PC-9 (cell line): ENCODE measurements at places on chromosomes 5 and 9. TPM values are rescaled to one million over a fixed set of nuclear protein-coding genes. Genes with fewer than 3 reads are reported as not detected.

- no peak for DNase-seq
- H3K4me3 ChIP-seq: no peak overlapping the region
- H3K4me1 ChIP-seq: no peaks in the 10 kb centered on the region
- no peaks in the 10 kb centered on the region for H3K27me3 ChIP-seq
- H3K36me3 ChIP-seq: peaks cover 5% of the 10 kb centered on the region; the same call in 1 of the 2 replicates
Observed at GRCh38 chr5:171906066-171906570, 100.3 kb downstream of the FBXW11 start.

The PLAC8L1 gene
- not detected in 2 replicates for total RNA-seq

DNA sequence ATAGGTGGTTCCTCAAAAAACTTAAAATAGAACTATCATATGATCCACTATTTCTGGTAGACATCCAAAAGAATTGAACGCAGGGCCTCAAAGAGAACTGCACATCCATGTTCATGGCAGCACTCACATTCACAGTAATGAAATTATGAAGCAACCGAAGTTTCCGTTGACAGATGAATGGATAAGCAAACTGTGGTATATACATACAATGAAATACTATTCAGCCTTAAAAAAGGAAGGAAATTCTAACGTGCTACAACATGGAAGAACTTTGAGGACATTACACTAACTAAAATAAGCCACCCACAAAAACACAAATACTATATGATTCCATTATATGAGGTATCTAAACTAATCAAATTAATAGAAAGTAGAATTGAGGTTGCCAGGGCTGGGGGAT is 18.5 kb downstream of the CENPK start:
- DNase-seq: no peak
- no peaks in the 10 kb centered on the region for H3K4me1 ChIP-seq
- no peak overlapping the region for H3K4me3 ChIP-seq
- no peaks in the 10 kb centered on the region for H3K36me3 ChIP-seq

The IL4 gene
- total RNA-seq: not detected in 2 replicates

- H3K27me3 ChIP-seq: no peaks in the 10 kb centered on the region
- DNase-seq: no peak
- no peaks in the 10 kb centered on the region for H3K4me1 ChIP-seq
- no peaks in the 10 kb centered on the region for H3K36me3 ChIP-seq
- H3K4me3 ChIP-seq: no peak overlapping the region
Observed at GRCh38 chr5:133384120-133384855, 228.1 kb downstream of the FSTL4 start.

DNA sequence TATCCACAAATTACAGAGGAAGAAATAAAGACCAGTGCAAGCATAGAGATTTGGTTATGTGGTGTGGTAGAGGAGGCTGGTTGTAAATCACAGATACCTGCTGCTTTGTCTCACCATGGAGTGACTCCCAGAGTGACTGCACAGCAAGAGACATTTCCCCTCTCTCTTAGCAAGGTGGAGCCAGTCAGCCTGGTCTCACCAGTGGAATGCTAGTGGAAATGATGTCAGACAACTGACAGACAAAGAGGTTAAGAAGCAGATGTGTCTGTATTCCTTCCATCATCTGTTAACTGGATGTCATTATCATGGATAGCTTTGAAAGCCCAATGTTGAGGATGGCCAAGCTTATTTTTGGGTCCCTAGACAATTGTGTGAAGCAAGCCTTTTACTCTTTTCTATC is 509.4 kb upstream of the SEMA6A start:
- H3K36me3 ChIP-seq: no peaks in the 10 kb centered on the region
- H3K4me3 ChIP-seq: no peak overlapping the region
- H3K27me3 ChIP-seq: no peaks in the 10 kb centered on the region
- no peaks in the 10 kb centered on the region for H3K4me1 ChIP-seq
- H3K27ac ChIP-seq: no peak overlapping the region

- peaks cover 40% of the 10 kb centered on the region for H3K4me1 ChIP-seq
- H3K27ac ChIP-seq: peak overlapping the region; percentile 84
- no peaks in the 10 kb centered on the region for H3K27me3 ChIP-seq
- H3K36me3 ChIP-seq: no peaks in the 10 kb centered on the region
Observed at GRCh38 chr5:98309785-98310598, 463.5 kb upstream of the RGMB start.

GRCh38 chr5:147439254-147439653 is 70.6 kb downstream of the DPYSL3 start:
- H3K27me3 ChIP-seq: peaks cover 63% of the 10 kb centered on the region
- DNase-seq: no peak
- no peaks in the 10 kb centered on the region for H3K4me1 ChIP-seq
